ENCODE measurements at places on chromosomes 2 and 18. TPM values are rescaled to one million over a fixed set of nuclear protein-coding genes. Genes with fewer than 3 reads are reported as not detected.

DNA sequence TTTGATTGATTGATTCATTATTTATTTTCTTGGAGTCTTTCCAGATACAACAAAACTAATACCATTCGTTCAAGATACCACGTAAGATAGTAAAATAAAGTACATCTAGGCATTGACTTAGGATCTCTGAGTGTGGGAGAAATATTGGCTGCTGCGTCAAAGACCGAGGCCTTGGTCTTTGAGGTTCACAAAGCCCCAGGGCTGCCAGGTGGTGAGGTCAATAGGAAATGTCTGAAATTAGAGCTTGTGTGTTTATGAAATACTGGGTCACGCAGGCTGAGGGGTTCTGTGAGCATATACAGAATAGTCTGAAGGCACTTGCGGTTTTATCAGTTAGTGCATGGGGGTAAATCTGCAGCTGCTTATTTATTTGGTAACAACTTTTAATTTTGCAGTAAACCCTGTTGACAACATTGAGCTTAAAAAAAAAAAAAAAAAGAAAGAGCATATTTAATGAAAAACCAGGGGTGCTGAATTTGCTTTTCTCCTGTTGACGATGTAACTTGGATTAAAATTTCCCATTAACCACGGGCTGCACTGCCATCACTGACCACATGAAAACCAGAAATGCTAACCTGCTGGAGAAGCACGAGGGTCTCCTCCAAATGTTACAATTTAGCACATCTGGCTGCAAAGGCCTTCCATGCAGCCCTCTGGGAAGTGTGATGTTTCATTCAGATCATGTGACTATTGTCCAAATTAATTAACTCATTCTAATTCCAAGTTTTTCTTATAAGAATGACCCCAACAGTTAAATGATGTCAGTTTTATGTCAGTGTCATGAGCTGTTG, 27.1 kb upstream of the SERPINB12 start:
- DNase-seq, result no peak

LHCGR gene
- not detected for total RNA-seq

DNA sequence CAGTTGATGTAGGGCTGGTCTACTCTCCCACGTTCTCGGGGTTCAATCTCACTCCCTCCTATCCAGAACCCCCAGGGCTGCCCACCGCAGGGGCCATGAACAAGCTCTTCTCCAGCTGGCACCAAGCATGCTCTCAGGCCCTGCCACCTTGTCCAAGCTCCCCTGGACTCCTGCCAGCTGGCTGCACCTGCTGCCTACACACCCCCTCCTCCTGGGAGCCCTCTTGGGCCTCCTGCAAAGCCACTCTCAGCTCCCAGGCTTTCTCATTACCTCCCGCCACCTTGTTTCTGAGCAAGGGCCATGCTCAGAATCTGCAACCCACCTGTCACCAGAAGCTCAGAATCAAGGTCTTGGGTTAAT, 56.0 kb downstream of the HDAC4 start:
- no peak for DNase-seq

WNT6 gene
- total RNA-seq, result 0.78 TPM

TNFRSF11A gene
- total RNA-seq, result 6.5 TPM

RBKS gene
- total RNA-seq, result 5.2 TPM

- no peak for DNase-seq
Observed at GRCh38 chr2:178066890-178067669, 5.5 kb downstream of the PDE11A start.

LRATD1 gene
- total RNA-seq, result 27.5 TPM

DNA sequence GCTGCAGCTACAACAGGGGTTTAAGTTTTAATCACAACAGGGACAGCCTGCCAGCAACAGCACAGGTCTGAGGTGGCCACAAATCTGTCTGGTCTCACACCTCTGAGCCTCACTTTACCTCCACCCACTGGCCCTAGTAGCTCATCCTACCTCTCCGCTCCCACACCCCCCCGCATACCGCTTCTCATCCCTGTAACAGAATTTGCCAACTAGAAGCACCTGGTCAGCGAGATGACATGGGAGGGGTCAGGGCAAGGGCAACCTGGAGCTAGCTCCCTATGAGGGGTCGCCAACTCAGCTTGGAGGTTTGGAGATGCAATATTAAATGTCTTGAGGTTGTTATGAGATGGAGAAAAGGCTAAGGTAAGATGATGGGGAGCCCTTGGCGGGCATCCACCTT, 7.5 kb downstream of the CATIP start:
- no peak for DNase-seq

AFG3L2 gene
- 59.0 TPM for total RNA-seq

GRCh38 chr2:58436872-58437271, 195.7 kb upstream of the FANCL start:
- DNase-seq, result no peak

VAMP5 gene
- 32.8 TPM for total RNA-seq

DNA sequence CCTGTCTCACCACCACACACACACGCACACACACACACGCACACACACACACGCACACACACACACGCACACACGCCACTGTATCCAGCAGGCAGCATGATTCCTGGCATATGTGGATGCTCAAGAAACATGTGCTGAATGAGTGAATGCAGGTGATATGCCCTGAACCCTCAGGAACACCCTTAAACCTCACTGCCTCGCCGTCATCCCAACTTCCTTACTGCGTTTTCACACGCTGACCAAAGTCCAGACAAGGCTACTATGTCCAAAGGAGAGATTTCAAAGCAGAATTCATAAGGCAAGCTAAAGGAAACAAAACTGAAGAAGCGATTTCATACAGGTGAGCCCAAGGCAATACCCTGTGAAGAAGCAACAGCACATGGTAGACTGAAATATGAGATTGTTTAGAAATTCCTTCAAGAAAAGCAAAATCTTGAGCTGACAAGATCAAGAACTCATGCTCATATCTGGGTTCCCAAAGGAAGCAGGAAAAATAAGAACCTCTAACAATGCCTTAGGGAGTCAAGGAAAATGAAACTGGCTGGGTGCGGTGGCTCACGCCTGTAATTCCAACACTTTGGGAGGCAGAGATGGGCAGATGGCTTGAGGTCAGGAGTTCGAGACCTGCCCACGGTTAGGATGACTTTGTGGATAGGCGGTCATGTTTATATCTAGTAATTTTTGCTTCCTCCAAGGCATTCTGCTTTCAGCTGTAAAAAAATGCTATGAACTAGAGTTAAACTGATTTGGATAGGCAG, 69.1 kb downstream of the TNFRSF11A start:
- DNase-seq, result no peak

GAL3ST2 gene
- 0.47 TPM for total RNA-seq

DNA sequence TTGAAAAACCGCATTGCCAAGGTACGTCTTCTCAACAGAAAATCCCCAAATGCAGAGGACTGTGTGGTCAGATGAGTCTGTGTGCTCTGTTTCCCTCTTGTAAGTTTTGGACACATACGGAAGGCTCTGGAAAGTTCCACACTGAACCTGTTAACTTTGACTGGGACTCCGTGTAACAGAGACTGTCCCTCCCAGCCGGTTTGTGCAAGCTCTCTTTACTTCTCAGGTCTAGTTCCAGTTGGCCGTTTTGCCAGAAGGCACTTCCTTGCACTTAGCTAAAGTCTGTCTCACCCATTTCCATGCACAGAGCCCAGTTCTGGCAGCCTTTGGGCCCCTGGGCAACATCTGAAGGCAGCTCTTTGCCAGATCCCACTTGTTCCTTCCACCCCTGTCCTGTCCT, 22.0 kb downstream of the EFHD1 start:
- no peak for DNase-seq

DNA sequence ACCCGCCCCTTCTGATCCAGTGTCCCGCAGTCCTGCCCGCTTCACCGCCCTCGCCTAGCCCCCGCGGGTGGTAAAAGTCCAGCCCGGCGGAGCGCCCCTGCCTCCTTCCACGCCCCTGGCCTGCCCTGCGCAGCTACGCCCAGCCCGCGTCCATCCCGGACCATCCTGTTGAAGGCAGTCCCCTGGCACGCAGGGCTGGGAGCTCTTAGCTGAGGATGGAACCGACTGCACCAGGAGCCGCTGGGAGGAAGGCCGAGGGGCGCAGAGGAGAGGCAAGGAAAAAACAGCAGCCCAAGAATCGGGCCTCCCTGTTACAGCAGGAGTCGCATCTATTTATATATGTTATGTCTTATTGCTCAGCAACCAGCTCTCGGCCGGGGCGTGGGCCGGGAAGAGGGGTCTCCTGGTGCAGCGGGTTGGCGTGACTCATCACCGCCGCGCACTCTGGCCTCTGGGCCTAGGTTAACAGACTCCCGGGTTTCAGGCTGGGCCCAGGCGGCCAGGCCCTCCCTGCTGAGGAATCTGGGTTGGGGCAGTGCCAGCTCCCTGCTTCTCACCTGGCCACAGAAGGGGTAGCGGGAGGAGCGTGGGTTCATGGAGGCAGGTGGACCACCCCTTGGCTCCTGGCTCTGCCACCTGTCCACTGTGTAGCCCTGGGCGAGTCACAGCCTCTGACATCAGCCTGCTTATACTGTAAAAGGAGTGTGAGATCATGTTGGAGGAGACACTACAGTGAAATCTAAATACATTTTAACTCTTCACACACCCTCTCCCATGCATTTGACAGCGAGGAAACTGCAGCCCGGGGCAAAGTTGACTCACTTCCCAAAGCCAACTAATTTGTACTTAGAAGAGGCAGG, 13.4 kb upstream of the MAP3K2 start:
- DNase-seq, result no peak

DNA sequence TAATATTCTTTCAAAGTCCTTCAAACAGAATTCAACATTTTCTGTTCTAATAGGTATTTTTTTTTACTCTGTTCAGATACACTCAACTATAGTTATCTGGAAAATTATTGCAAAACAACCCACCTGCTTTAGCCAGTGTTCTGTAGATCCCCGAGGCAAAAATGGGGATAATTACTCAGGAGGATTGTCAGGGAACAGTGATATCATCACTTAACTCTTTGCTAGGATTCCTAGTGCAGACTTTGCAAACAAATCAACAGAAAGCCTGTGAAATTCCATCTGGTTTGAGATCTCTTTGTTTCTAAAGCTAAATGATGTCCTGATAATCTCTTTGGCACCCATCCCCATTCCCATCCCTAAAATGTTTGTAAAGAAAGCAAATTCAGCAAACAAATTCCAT, 413.6 kb upstream of the MEIS1 start:
- DNase-seq, result no peak

DNA sequence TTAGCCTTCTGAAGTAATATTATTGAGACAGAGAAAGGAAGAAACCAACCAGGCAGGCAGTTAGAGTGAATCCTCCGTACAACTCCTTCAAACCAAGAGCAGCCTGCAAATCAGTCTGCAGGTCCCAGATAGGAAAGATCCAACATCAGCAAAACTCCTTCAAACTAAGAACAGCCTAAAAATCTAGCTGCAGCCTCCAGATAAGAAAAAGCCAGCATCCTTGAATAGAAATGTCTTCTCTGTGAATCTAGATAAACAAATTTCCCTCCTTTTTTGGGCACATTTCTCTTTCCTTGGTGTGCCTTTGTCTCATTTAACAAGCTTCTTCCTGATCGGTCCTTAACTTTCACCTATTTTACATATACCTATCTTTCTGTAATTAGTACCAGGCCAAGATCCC, 1004.6 kb upstream of the TMEFF2 start:
- DNase-seq, result no peak

- DNase-seq, result no peak
Observed at GRCh38 chr2:20670315-20671035, 3.5 kb downstream of the GDF7 start.

DNA sequence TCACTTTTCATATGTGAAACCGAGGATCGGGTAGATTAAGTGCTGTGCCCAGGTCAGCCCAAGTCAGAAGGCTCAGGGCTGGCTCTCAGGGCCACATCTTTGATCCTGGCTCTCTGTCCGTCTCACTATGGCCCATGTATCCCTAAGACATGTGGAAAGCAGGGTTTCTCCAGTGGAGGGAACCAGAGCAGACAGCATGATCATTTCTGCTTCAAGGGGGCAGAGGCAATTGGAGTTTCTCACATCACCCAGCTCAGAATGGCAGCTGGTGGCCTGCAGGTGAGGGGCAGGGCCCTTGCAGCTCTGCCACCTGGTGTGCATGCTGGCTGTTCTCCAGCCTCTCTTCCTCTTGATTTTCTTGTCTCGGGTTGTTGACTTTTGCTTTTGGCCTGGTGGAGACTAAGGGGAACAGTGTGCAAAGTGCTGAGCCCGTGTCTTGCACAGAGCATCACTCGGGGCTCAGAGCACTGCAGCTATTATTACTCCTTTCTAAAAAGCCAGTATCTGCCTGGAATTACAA, 27.0 kb downstream of the LDLRAD4 start:
- no peak for DNase-seq

DNA sequence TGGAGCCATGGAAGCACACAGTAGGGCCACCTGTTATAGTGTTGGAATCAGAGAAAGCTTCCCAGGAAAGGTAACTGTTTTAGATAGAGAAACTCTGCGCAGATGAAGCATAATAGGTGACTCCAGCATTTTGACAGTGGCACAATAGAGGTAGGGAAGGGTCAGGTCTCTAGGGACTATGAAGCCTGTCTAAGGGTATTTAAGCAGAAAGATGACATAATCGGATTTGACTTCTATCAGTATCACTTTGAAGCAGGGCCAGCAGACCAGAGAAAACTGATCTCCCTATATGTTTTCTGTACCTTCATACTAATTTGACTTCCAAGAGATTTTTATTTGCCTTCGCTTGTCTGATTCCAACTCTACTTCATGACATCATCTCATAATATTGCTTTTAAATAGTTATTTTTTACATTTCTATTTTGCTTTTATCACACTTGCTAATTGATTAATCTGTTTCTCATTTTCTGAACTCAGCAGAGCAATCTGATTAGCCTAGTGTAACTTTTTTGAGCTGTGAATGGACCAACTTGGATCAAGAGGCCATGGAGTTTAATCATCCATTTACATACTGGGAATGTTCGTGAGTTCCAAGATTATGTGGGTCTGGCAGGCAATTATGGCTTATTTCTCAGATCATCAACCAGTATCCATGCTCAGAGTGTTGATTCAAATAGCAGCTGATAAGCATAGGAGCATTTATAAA, 8.4 kb upstream of the HIBCH start:
- DNase-seq, result no peak

DNA sequence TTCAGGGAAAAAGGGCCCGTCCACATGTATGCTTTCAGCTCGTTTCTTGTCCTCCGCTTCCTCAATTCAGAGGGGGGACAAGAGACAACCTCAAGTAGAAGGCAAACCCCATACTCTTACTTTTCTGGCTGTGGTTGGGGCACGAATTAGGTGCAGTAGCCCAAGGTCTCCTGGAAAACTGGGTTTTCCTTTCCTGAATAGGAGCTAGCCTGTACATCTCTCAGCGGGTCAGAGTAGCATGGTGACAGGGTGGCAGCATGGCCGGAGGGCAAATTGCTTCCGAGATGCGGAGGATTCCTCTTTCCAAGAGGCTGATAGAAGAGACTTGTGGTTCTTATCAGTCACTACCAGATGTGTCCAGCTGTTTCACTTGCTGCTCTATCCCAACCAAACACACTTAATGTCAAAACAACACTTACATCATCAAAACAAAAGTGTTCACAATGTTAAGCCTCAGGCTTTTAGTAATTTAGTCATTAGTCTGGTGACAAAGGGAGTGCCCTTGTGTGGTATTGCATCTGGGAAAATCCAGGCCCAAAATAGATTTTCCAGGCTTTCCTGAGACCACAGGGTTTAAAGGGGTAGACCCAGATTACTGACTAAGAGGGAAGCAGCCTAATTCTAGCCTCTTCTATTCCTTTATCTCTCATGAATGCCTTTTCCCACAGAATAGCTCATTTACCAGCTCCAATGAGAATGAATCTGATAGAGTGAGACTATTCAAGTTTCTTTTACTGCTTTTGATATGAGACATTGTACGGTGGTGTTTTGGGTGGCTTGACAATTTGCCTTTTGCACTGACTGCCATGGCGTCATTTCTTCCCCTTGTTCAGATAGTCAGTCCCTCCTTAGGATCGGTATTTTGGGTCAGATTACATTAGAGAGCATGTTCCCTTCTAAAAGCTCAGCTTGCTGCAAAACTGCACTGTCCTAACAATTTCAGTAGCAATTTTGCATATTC, 162.0 kb downstream of the LTBP1 start:
- no peak for DNase-seq

GRCh38 chr2:26732446-26732845, 31.6 kb upstream of the SLC35F6 start:
- no peak for DNase-seq

Measured in ureter (tissue), 1 donor.